ENCODE measurements at places on chromosomes 1 and 21.

DNA sequence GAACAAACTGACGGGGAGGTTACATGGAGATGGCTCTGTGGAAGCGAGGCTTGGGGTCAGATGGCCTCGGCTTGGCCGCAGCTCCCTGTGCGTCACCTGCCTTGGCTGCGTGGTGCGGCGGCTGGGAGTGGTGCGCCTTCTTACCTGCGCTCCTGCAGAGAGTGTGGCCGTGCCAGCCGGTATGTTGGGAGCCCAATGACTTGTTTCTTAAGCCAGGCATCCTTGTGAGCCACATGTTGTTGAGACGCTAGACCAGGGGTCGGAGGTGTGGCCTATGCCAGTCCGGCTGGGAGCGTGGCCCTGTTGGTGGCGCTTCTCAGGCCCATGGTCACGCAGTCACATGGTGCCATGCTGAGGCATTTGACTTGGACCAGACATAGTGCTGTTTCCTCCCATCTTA is 10.5 kb downstream of the SLX9 start:
- DNase-seq: no peak

- no peak for DNase-seq
Measured at GRCh38 chr1:186930238-186930637, 101.5 kb downstream of the PLA2G4A start.

GRCh38 chr1:213670692-213671023 is 317.1 kb upstream of the PROX1 start:
- DNase-seq: no peak

GRCh38 chr21:45082736-45083135 is 8.4 kb downstream of the ADARB1 start:
- no peak for DNase-seq

DNA sequence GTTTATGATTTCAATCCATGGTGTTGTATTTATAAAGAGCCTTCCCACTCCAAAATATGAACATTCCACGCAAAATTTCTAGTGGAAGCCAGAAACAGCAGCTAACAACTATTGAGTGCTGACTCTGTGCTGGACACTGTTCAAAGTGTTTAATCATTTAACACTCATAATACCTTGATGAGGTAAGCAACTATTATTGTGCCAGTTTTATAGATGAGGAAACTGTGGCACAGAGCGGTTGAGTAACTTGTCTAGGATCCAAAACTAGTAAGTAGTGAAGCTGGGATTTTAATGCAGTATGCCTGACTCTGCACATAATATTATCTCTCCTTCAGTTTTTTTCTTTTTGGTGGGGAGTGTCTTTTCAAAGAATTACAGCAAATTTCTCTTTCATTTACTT is 228.3 kb downstream of the SLC35F3 start:
- DNase-seq: no peak

DNA sequence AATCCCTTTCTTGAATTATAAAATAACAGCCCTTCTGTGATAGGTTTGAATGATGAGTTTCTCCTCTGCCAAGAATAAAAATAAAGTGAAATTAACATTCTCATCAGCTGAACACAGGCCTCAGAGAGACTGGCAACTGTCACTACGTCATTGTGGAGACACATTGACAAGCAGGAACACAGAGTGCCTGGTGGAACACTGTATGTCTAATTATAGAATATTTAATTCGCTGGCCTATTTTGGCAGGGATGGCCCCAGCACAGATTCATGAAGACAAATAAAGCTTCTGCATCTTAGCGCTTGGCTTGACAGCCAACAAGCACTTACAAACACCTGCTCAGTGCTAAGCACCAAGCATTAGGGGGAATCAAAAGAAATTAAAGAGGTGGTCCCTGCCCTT is 52.0 kb upstream of the SMYD2 start:
- DNase-seq: no peak

GRCh38 chr1:4084048-4084431 is 184.0 kb upstream of the C1orf174 start:
- DNase-seq: no peak

DNA sequence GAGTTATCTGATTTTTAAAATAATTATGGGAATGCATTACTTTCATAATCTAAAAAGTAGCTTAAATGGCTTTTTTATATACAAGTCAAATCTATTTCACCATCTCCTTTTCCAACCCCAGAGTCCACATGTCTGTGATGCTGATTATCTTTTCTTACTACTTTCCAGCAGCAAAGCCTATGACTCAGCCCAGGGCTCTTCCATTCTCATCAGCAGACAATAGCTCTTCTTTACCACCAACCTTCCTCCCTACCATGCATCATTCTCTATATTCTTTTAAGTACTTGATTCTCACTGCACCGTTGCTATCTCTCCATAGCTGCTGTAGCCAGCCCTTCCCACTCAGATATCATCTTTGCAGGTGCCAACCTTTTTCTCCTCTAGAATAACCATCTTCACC is 61.3 kb downstream of the OVGP1 start:
- DNase-seq: no peak

DNA sequence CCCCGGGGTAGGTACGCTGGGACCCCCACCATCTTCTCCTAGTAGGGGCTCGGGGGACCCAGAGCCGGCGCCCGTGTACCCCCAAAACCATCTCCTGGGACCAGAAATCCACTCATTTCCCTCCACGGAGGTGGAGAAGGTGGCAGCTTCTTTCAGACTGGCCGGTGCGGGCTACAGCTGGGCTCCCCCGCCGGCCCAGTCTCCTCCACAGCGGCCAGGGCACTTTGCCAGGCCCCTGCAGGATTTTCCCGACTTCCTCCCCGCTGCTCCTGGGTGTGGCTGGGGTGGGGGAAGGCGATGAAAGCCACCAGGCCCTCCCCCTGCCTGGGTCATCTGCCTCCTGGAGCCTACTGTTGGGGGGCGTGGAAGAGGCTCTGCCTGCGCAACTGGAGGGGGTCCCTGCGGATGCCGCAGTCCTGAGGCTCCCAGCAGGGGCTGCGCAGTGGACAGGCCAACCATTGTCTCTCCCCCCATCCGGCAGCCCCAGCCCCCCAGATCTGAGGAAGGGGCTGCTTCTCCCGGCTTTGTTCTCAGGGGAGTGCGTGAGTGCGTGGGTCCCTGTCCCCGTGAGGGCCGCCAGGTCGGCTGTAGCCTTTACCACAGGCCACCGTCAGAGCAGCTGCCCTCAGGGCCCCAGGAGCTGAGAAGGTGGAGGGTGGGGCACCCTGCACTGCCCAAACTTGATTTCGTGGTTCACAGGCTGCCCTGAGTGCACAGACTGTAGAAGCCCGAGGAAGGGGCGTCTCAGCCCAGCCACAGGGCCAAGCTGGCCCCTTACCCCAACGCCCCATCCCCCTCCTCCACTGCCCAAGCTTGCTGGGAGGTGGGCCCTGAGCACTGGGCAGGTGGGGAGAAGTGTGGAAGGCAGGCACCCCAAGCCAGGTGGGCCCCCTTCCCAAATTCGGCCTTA is 1.3 kb downstream of the AGRN start:
- DNase-seq: peak; percentile 65

All from frontal cortex (tissue), 4 donors.